ENCODE measurements at places on chromosomes 6 and 20.

- no peak overlapping the region for H3K4me3 ChIP-seq
- no peaks in the 10 kb centered on the region for H3K4me1 ChIP-seq
These were observed 192.0 kb upstream of the IMPG1 start for GRCh38 chr6:76264468-76264867.

DNA sequence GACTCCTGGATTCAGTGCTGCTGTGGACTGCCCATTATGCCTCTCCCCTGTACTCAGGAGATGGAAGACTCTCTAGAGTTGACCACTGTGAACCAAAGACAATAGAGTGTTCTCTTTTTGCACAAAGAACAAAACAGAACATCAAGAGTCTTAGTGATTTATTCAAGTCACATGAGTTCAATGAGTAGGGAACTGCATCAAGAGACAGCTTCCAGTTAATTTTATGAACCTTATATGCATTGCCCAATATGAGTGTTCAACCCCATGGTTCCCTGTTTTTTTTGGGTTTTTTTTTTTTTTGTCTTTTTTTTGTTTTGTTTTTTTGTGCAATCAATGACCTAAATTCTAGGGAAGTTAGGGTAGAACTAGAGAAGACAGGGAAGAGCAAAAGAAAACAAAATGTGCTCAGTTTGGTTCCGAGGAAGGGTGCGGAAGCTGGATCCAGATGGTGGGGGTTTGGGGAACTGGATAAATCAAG, 224.3 kb downstream of the MAFB start:
- DNase-seq: no peak
- peaks cover 9% of the 10 kb centered on the region for H3K4me1 ChIP-seq
- no peak overlapping the region for H3K27ac ChIP-seq
- H3K4me3 ChIP-seq: no peak overlapping the region
- no peaks in the 10 kb centered on the region for H3K36me3 ChIP-seq

- no peaks in the 10 kb centered on the region for H3K27me3 ChIP-seq
- H3K36me3 ChIP-seq: no peaks in the 10 kb centered on the region
- no peak for DNase-seq
- no peak overlapping the region for H3K27ac ChIP-seq
These were observed 257.5 kb downstream of the MMUT start for GRCh38 chr6:49205526-49205925.

GRCh38 chr20:46900826-46901225, 6.2 kb downstream of the EYA2 start:
- no peak overlapping the region for H3K27ac ChIP-seq
- H3K27me3 ChIP-seq: peaks cover 86% of the 10 kb centered on the region
- peaks cover 9% of the 10 kb centered on the region for H3K4me1 ChIP-seq
- no peaks in the 10 kb centered on the region for H3K36me3 ChIP-seq
- no peak overlapping the region for H3K4me3 ChIP-seq
- no peak for DNase-seq

- no peak overlapping the region for H3K4me3 ChIP-seq
- peaks cover 25% of the 10 kb centered on the region for H3K4me1 ChIP-seq
- H3K27ac ChIP-seq: no peak overlapping the region
These were observed 76.8 kb downstream of the LINC00237 start for GRCh38 chr20:21029341-21029740.

DNA sequence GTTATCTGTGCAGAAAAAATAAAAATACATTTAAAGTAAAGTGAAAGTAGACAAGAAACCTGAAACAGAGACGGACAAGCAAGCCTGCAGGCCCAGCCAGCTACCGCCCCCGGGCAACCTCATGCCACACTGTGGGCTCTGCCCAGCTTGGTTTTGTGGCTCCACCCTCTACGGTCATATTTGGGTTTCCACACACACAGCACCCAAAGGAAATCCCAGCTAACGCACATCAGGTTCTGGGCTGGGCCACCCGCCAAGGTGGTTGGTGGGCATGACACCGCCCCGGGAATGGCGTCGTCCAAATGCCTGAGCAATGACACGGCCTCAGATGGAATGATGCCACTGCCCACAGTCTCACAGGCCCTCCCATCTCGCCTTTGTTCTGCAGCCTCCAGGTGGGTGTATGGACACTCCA, 22.9 kb downstream of the FAM110A start:
- H3K4me3 ChIP-seq: no peak overlapping the region
- no peaks in the 10 kb centered on the region for H3K27me3 ChIP-seq
- H3K27ac ChIP-seq: no peak overlapping the region
- no peak for DNase-seq
- H3K36me3 ChIP-seq: no peaks in the 10 kb centered on the region
- H3K4me1 ChIP-seq: no peaks in the 10 kb centered on the region

DNA sequence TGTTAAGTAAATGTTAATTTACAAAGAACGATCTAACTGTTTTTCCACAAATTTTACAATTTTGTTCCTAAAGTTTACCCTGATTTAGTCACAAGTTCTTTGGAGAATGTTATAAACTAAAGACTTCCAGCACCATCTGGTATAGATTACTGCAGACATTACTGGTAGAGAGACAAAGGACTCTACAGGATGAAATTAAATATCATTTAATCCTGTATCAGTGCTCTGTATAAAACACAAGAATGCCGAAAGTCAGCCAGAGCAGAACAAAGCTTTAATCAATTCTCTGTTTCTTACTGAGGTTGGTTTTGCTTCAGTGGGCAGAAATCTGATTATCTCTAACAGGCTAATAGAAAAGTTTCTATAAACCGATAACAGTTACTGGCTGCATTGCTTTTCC, 763.6 kb downstream of the TENT5A start:
- H3K4me3 ChIP-seq: no peak overlapping the region
- no peak for DNase-seq
- H3K4me1 ChIP-seq: no peaks in the 10 kb centered on the region
- no peak overlapping the region for H3K27ac ChIP-seq
- no peaks in the 10 kb centered on the region for H3K36me3 ChIP-seq
- H3K27me3 ChIP-seq: no peaks in the 10 kb centered on the region

GRCh38 chr20:38126932-38127621, 38.0 kb downstream of the TGM2 start:
- H3K36me3 ChIP-seq: no peaks in the 10 kb centered on the region
- peaks cover 8% of the 10 kb centered on the region for H3K4me1 ChIP-seq
- no peak overlapping the region for H3K4me3 ChIP-seq
- H3K27me3 ChIP-seq: no peaks in the 10 kb centered on the region
- no peak for DNase-seq

GRCh38 chr20:40893610-40894236, 134.9 kb upstream of the TOP1 start:
- no peak for DNase-seq
- H3K4me1 ChIP-seq: peaks cover 6% of the 10 kb centered on the region
- H3K4me3 ChIP-seq: no peak overlapping the region
- no peaks in the 10 kb centered on the region for H3K36me3 ChIP-seq

DNA sequence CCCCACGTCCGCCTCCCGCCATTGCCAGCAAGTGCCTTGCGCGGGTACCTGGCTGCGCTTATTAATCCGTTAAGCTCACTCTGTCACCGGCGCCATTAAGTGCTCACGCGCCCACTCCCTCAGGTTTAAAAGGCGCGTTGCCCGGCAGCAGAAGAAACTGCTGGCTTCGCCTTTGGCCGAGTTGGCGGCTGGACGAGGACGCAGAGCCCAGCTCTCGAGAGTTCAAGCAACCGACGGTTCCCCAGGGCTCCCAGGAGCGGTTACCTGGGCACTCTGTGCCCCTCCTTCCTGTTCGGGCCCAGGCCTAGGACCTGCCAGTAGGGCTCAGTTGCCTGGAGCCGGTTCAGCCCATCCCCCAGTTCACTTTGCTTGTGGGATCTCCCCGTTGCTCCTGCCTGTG, at the start of gene GGTLC1:
Gene GGTLC1, minus strand, starts transcription at position 219 of the 400 bp plus-strand sequence. CDS start 2,168 bp downstream, outside the sequence.
- DNase-seq: no peak
- H3K27me3 ChIP-seq: no peaks in the 10 kb centered on the region
- no peak within 1 kb of the TSS for H3K27ac ChIP-seq
- no peaks in the 10 kb centered on the region for H3K4me1 ChIP-seq
- H3K4me3 ChIP-seq: no peak within 1 kb of the TSS

DNA sequence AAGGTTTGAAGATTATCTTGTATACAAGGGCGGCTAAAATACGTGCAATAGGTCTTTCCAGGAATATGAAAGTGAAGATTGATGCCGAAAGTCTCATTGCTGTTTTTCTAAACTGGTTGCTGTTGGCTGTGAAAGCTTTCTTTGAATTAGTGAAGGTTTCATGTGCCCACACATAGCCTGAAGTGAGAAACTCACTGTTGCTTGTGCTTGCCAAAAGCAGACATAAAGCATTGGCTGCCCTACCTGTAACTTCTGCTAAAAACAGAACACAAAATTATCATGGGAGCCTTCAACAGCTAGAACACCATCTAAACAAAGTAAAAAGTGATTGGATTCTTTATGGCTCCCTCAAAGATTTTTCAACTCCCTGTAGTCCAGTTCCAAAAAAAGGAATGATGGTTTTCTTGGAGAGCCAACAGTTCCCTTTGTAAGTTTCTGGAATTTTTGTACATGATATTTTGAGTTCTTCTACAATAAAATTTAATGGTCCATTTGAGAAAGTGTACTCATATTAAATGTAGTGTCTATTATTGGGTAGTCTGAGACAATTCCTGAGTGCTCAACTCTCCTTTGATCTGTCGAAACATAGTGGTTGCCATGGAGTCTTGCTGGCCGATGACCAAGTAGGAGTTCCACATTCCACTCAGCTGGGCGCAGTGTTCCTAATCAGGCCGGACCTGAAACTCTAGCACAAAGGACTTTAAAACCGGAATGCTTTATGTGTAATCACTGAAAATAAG, 68.5 kb downstream of the PLEKHG1 start:
- DNase-seq: peak; percentile 35
- H3K4me3 ChIP-seq: peak overlapping the region; percentile 12
- no peaks in the 10 kb centered on the region for H3K27me3 ChIP-seq

DNA sequence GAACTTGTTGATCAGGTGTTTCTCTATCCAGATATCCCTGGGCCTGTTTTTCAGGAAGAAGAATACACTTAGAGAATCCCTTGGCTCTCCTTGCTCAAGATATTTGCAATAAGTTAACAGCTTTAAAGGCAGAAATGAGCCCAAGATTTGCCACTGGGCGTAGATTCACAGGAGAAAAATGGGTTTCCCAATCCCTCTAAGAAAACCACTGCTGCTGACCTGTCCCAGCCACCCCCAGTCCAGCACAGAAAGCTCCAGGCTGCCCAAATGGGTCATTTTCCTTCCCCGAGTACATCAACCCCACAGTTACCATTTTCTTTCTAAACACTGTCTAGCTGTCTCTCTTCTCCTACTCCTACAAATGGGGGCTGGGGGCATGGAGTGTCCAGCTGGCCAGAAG, 67.3 kb downstream of the ANKRD60 start:
- no peak for DNase-seq
- H3K27ac ChIP-seq: no peak overlapping the region
- H3K4me1 ChIP-seq: no peaks in the 10 kb centered on the region
- no peaks in the 10 kb centered on the region for H3K36me3 ChIP-seq
- peaks cover 20% of the 10 kb centered on the region for H3K27me3 ChIP-seq
- H3K4me3 ChIP-seq: no peak overlapping the region

DNA sequence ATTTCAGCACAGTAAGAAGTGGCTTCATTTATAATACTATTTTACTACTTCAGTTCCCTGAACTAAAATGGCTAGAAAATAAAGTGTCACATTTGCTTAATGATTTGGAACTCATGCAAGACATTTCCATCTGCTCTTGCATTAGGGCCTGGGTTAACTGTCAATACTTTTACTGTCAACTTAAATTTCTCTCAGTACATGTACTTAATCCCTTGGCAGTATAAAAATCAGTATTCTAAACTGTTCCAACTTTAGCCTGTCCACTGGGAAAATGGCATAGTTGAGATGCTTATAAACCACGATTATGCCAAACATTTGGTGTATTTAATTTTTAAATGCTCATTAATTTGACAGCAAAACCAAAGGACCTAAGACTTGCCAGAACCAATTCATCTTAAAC, 154.5 kb downstream of the ASCC3 start:
- DNase-seq: no peak
- no peaks in the 10 kb centered on the region for H3K27me3 ChIP-seq

DNA sequence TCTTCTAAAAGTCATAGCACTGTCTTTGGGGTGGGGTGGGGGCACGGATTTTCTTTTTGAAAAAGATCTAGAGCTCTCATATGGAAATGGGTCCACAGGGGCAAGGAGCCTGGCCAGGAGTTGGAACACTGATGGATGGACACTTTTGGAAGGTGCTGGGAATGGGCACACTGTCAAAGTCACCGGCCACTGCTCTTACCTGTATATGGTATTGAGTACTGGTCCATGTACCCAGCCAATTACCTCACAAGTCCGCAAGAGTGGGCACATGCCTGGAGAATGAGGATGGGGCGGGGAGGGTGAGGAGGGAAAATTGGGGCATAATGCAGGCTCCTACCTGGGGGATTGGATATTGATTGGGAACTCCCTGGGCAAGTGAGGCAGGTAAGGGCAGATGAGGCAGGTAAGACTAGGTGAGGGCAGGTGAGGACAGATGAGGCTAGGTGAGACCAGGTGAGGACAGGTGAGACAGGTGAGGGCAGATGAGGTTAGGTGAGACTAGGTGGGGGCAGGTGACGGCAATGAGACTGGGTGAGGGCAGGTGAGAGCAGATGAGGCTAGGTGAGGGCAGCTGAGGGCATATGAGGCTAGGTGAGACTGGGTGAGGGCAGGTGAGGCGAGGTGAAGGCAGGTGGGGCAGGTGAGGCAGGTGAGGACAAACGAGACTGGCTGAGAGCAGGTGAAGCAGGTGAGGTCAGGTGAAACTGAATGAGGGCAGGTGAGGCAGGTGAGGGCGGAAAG, 167.9 kb downstream of the NRN1 start:
- no peak for DNase-seq
- peaks cover 3% of the 10 kb centered on the region for H3K36me3 ChIP-seq
- no peak overlapping the region for H3K27ac ChIP-seq
- peaks cover 26% of the 10 kb centered on the region for H3K27me3 ChIP-seq

DNA sequence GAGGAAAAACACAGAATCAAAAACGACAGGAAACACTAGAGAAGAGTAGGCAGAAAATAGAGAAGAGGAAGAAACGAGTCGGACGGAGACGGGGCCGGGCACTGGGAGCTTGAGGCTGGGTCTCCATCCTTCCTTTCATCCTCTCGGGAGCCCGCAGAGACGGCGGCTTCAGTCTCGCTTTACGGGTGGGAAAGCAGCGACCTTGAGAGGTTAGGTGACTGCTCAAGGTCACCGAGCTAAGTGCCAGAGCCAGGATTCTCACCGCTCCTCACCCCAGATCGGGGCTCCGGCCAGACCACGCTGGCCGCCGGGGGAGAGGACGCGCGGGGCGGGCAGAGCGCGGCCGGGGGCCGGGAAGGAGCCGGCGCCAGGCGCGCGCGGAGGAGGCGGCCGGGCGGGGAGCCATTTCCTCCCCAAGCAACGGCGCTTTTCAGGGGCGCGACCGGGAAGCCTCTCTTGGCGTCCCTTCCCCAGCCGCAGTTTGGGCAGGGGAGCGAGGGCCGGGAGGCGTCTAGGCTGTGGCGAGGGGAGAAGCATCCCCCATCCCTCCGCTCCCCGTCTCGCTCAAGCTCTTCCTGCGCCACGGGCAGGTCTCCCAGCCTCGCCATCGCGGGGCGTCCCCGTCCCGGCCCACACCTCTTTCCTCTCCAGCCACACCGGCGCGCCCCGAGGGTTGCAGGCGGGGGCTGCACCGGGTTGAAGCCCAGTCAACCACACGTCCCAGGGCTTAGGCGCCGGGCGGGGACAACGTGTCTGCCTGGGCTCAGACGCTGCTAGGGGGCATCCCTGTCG, 24.1 kb upstream of the MAP3K7 start:
- peak overlapping the region; percentile 76 for H3K4me3 ChIP-seq
- peaks cover 8% of the 10 kb centered on the region for H3K4me1 ChIP-seq
- H3K27ac ChIP-seq: peak overlapping the region; percentile 83
- peak; percentile 36 for DNase-seq

GRCh38 chr20:19712721-19713260, 45.3 kb upstream of the RIN2 start:
- H3K27ac ChIP-seq: peak overlapping the region; percentile 17
- no peaks in the 10 kb centered on the region for H3K36me3 ChIP-seq
- no peak overlapping the region for H3K4me3 ChIP-seq
- no peak for DNase-seq

- no peaks in the 10 kb centered on the region for H3K36me3 ChIP-seq
- peaks cover 1% of the 10 kb centered on the region for H3K4me1 ChIP-seq
- no peaks in the 10 kb centered on the region for H3K27me3 ChIP-seq
These were observed 434.4 kb downstream of the HAO1 start for GRCh38 chr20:7505835-7506221.
